ENCODE measurements at places on chromosomes 1 and 21. TPM values are rescaled to one million over a fixed set of nuclear protein-coding genes. Genes with fewer than 3 reads are reported as not detected.

GRCh38 chr1:204274446-204274845 lies 60.7 kb upstream of the GOLT1A start:
- no peak for DNase-seq

CRP gene
- total RNA-seq, result not detected

LRRC53 gene
- total RNA-seq, result not detected

MRPS15 gene
- 72.0 TPM for total RNA-seq

DNA sequence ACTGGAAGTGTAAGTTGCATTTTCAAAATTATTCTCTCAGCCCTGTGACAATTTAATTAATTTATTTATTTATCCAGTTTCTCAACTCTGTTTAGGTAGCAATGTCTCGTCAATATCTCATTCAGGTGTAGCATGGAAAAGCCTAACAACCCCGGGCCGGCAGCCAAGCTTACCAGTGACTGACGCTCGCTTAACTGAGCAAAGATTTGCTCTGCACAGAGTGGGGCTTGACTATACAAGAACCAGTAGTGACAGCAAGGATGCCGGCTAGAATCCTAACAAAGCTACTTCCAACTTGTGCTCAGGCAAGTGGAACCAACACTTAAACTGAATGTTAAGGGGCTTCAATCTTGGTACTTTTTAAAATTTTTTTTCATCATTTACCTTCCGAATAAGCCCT lies 80.9 kb upstream of the ESRRG start:
- DNase-seq, result no peak

DNA sequence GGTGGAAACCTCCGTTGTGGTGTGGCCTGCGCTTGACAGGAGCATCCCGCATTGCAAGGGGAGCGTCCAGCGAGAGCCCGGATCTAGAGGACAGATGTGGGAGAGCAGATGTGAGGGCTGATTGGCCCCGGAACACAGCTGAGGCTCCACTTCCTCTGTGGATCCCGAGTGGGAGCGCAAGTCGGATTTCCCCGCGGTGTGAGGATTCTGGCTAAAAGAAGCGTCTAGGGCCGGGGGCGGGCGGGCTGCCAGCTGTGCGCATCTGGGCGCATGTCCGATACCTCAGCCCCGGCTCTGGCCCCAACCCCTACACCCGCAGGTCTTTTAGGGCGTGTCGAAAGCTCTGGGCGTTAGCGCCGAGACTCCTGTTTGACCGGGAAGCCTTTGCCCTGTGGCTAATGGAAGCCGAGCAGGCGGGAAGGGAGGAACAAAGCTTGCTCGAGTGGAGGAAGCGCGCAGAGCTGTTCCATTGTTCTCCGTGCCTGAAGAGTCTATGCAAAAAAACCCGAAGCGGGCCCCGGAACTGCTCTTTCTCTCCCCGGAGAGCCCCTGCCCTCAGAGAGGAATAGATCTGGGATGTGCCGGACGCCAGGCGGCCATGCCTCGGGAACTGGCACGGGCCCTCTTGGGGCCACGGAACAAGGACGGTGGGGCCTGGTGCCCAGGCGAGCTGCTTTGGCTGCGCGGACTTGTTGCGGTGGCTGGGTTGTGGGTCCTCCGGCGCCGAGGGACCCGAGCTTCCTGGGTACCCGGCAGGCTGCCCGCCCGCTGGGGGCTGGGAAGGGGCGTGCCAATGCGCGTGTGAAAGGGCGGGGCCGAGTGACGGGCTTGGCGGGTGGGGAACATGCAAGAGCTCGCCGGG lies 111.1 kb downstream of the NAV1 start:
- DNase-seq, result peak; percentile 52

DNA sequence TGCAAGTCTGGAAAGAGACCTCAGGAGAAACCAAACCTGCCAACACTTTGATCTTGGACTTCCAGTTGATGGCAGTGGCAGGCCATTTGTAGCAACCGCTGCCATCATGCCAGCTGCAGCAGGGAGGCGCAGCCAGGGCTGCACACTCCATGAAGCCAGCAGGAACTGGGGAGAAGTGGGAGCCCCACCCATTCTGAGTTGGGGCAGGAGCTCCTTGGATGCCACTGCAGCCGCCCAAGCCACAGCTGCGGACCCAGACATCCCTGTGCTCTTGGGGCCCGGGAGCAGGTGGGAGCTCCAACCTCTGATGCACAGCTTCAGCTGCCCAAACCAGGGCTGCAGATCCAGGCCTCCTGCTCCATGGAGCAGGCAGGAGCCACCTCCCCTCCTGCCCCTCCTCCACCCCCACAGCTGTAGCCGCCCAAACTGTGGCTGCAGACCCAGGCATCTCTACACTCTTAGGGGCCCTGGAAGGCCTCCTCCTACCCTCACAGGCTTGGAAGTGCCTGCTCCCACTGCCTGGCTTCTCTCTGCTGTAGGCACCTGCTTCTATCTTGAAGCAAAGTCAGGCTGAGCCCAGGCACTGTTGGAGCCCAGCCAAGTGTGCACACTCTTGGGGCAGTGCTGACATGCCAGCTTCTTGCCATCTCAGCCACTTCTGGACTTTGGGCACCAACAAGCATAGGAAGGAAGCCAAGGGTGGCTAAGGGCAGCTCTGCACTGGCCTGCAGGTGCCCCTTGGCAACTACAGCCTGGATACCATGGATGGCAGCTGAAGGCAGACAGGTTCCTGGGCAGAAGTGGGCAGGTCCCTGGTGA lies 20.0 kb upstream of the DISP1 start:
- no peak for DNase-seq

- no peak for DNase-seq
Measured at GRCh38 chr21:31844206-31844605, 28.6 kb upstream of the HUNK start.

DNA sequence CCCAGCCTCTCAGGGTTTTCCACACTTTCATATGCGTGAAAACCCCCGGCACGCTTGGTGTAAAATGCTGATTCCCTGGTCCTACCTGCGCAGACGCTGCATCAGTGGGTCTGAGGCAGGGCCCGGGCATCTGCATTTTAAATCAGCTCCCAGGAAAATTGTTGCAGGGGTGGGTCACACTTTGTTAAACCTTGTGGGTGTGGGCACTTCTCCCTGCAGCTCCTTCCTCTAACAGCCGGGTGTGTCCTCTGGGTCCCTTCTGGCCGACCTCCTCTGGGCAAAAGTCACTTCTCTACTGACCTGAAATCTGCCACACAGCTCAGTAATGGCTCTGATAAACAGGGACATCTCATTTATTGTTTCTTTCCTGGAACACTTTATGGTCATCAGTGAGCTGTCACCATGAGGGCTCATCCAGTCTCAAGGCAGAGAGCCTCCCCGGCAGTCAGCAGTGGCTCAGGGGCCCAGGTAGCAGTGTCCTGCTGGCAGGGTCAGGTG lies 52.8 kb upstream of the TMPRSS2 start:
- no peak for DNase-seq

LELP1 gene
- total RNA-seq, result not detected

SPRR5 gene
- total RNA-seq, result not detected

DNA sequence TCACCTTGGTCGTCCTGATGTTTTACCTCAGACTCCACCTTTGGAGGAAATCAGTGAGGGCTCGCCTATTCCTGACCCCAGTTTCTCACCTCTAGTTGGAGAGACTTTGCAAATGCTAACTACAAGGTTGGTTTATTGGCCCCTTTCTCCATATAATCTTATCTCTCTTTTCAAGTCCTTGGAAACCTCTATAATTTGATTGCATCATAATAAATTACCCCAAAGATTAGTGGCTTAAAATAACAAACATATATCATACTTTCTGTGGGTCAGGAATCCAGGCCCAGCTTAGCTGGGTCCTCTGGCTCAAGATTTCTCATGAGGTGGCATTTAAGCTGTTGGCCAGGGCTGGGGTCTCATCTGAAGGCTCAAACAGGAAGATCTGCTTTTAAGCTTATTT lies 12.1 kb upstream of the PSMD4 start:
- no peak for DNase-seq

- no peak for DNase-seq
Measured at GRCh38 chr1:184113251-184113650, 61.7 kb downstream of the TSEN15 start.

ZFP69 gene
- total RNA-seq, result 4.6 TPM

GRCh38 chr1:156114919-156115513 lies 505 bp downstream of the LMNA start:
- DNase-seq, result no peak

- DNase-seq, result no peak
Measured at GRCh38 chr1:232538943-232539302, 91.0 kb downstream of the SIPA1L2 start.

CCDC30 gene
- total RNA-seq, result 17.3 TPM

ORC1 gene
- 11.0 TPM for total RNA-seq

GRCh38 chr1:2097386-2098300 lies 47.4 kb downstream of the PRKCZ start:
- DNase-seq, result no peak

GRCh38 chr21:38032082-38032801 lies 116.0 kb upstream of the KCNJ6 start:
- no peak for DNase-seq

- DNase-seq, result no peak
Measured at GRCh38 chr1:219189021-219189824, 15.5 kb downstream of the LYPLAL1 start.

- DNase-seq, result no peak
Measured at GRCh38 chr1:52125736-52126359, 16.0 kb upstream of the ZFYVE9 start.

BCL2L15 gene
- 0.16 TPM for total RNA-seq

LCE2C gene
- total RNA-seq, result not detected

DNA sequence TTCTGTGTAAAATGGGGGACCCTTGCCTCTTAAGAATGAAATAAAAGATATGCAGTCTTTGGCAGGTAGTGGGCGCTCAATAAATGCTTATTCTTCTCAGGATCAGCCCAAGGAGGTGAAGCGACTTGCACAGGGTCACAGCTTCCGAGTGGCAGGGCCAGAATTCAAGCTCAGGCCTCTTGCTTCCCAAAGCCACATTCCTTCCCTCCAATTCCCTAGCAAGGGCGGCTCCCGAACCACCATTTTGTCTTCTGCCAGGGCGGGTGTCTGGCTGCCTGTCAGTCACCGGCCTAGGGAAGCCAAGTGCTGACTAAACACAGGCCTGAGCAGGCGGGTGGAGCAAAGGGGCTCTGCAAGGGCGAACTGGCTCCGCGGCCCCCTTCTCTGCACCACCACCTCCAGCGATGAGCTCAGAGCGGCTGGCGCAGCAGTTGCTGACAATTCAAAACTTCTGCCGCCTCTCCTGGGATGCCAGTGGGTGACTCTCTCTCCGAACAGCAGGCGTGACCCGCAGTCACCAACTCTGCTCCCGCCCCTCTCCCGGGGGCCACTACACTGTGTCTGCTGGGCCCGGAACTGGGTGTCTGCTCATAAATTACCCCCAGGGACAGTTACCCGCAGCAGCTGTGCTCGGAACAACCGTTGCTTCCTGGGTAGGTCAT lies 10.8 kb downstream of the GPR3 start:
- no peak for DNase-seq

DNA sequence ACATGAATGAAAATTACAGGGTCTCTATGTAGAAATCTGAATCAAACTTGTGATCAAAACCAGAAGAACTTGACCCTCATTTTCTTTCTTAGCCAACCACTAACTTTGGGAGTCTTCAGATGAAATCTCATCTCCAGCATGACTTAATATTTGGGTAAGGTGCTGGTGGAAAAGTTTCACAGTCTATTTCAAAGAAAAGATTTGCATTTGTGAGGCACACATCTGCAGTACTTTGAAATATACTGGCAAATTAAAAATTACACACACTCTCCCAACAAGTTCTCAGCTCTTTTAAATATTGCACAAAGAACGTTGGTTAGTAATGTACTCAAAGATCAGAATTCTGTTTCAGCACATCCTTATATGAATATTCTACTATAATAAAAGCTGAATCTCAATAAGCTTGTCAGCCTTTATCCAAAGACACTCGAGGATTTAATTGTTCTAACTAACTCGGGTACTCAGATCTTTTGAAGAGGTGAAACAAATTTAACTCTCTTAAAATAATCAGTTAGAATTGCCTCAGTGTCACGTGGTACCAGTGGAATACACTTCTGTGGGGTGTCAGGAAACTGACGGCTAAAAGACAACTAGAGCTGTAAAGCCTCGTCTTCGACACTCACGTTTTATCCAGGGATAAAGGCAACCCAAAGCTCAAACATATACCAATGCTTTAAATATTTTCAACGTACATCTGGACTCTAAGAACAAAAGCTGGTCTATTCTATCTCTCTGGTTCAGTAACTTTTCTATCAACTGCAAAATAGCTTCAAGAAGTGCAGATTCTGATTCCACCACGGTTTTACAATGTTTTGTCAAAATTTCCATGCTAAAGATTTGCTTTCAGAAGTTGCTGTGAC lies 19.0 kb downstream of the SAMSN1 start:
- DNase-seq, result no peak

GCSAML gene
- not detected for total RNA-seq
